Activated gamma-delta T cell (primary cell): ENCODE measurements at places on chromosomes 3 and 15.

GRCh38 chr3:17823816-17824215 lies 81.4 kb upstream of the TBC1D5 start:
- DNase-seq = no peak

DNA sequence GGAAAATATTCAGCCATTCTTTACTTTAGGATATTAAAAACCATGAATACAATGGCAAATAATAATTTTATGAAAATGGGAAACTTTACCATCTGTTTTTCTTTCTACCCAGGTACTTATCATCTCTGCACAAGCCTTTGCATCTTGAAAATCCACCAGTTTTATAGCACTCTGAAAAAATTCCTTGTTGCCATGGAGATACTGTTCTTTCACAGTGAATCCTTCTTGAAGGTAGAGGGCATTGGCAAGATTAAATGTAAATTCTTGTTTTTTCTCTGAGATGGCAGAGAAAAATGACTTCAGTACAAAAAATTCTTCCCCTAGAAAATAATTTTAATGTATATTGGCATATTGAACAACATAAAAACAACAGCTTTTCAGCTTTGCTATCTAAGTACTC lies 6.9 kb downstream of the SERPINI2 start:
- no peak for DNase-seq

GRCh38 chr3:155412904-155413303 lies 119.4 kb upstream of the STRIT1 start:
- no peak for DNase-seq

GRCh38 chr3:24495326-24495994 lies 810 bp upstream of the THRB start:
- DNase-seq = no peak

- DNase-seq = no peak
Measured at GRCh38 chr3:159829539-159830227, 159.0 kb upstream of the IL12A start.

GRCh38 chr3:141094790-141095545 lies 43.8 kb downstream of the SPSB4 start:
- no peak for DNase-seq

DNA sequence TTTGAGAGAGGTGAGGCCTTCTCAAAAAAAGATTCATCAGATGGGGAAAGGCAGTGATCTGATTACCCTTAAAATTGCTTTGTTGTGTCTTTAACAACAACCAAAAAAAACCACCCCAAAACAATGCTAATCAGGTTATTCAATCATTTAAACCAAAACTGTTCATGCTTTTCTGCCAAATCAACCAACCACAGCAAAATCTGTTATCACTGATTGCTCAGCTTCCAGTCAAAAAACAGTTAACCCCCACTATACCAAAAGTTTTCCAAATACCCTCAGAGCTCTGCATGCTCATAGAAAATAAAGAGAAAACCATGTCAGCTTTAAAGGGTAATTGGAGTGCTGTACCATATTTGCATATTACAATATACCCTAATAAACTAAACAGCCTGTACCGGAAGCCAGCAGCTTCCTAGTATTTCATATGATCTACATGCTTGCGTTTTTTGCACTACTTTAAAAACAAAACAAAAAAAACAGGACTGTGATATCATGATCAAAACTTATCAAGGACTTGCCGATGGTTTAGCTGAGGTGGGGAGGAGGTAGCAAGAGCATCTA lies 22.8 kb downstream of the SATB1 start:
- DNase-seq = no peak

DNA sequence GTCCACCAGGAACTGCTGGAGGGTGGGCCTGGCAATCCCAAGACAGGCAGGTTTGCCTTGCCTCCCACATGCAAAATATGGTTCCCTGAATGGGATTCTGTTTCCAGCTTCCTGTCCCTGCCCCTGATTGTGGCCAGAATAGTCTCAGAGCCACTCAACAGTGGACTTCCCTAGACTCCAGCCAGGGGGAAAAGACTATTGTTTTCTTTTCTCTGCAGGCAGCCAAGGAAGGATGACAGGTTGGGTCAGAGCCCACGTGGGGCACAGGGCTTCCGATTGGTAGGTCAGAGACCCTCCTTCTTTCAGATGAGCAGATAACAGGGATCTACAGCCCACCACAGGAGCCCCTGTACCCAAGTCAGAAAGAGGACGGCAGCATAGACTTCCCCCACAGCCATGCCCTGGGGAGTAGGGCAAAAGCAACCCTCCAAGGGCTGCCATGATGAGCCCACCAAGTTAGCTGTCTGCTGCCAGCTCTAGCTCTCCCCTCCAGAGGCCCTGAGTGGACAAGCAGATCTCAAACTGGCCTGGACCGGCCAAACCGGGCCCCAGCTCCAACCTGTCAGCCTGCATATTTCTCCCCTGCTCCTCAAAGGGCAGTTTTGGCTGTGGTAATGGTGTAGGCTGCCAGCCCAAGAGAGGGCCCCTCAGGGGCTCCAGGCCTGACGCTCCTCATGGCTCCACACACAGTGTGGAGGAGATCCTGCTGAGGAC lies 6.4 kb downstream of the TLR9 start:
- no peak for DNase-seq

DNA sequence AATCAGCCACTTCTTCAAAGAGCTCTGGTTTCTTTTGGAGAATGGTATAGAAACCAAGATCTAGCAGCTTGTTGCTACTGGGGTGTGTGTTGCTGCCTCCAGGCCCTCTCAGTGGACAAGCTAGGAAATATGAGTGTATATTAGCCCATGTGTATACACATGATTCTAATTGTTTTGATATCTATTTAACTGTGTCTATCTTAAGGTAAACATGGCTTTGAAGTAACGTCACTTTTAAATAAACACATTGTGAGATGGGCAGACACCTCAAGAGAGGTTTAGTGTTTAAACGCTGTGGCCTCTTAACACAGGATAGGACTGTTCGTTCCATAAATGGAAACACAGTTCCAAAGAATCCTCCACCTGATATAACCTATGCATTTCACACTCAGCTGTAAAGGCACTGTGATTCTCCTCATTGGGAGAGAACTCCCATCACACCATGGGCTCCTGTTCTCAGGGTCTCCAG lies 87.0 kb downstream of the GMPS start:
- no peak for DNase-seq

DNA sequence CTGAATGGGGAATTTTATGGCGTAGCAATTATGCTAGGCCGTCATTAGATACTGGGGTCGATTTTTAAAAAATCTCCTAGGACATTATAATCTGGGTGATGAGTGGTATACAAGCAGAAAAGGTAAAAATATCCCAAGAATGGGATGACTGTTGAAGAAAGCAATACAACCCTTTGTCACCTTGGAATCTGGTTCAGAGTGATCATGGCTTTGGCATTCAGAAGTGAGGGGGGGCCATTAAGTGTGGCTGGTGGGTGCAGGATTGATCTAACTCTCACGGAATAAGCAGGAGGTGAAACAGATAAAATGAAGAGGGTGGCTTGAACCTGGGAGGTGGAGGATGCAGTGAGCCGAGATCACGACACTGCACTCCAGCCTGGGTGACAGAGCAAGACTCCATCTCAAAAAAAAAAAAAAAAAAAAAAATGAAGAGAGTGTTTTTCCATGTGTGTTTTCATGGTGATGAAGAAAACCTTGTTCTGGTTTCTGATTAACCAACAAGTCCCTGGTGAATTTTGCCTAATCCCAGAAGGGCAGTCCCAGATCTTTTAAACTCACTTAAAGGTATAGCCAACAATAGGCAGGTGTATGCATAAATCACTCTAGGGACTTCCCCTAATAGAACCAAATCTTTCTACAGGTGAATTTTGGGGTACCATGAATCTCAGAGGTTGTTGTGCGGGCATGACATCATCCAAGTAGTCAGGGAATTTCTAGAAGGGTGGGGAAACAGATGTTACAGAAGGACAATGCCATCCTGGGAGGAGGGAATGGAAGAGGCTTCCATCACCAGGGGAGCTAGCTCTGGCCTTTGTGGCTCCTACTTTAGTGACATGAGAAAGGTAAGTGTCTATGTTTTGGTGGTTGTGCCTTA lies 3.1 kb upstream of the RAD54L2 start:
- DNase-seq = no peak

DNA sequence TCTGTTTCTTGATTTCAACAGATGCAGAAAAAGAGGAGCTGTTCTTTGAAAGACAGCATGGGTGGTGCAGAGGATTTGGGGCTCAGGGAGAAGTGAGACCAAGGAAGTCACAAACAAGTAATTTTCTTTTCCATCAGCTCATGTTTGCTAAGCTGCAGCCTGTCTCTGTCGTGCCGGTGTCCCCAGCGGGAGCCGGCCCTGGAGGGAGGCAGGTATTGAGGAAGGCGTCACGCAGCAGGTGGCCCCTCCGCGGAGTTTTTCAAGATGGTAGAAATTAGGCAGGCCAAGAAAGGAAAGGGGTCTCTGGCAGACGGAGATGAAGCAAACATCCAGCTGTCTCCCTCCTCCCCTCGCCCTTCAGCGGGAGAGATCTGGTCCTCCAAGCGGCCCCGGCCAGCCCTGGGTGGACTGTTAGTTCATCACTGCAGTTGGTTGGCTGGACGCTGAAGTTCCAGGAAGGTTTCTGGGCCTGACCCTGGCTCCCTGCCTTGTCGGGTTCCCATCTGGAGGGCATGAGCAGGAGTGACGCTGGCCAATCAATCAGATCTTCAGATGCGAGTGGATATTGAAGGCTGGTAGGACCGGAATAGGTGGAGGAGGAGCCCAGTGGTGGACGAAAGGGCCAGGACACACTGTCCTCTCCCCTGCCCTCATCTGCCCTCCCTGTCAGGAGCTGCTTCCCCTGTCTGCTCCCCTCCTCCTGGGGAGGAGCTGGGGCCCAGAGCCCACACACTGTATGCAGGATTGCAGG lies 27.7 kb upstream of the MUC4 start:
- no peak for DNase-seq

DNA sequence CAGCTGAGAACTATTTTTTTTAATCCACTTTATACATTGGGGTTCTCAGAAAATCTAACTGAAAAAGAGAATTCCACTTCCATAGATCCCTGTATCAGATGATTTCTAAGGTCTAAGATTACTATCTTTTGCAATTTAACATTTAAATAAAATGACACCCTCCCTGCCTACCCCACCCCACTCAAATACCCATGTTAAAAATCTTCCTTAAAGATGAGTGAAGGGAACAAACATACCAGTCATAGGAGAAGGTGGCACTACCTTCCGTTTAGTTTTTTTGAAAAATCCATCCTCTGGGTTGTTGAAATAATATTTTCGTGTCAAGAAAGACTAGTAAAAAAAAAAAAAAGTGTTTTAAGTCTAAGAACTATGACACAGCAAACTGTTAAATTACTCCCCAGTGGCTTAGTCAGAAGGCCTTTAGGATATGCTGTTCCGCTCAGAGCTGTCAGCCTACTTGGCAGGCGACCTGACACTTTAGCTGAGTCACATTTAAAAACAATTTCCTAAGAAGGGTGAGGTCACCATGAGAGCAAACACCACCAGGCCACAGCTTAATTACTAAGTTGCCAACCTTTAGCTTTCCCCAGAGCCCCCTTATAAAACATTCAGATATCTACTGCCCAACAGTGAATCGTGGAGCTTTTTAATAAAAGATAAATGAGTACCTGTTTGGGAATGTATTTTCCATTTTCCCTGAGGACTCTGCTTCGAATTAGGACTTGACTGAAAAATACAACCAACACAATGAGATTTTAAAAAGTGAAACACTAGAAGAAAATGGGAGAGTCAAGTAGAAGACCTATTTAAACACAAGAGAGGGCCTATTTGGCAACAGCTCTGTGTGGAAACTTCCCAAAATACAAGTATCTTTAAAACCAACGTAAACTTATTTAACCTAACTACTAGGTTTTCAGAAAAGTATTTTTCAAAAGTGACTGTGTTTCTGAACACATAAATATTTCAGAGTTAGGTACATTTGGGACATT lies 9.6 kb downstream of the EMC3 start:
- DNase-seq = no peak

GRCh38 chr3:150147776-150148175 lies 177.1 kb upstream of the PFN2 start:
- no peak for DNase-seq

GRCh38 chr3:63538919-63539318 lies 113.6 kb upstream of the SNTN start:
- DNase-seq = no peak
